ENCODE measurements at places on chromosomes 13 and 19.

DNA sequence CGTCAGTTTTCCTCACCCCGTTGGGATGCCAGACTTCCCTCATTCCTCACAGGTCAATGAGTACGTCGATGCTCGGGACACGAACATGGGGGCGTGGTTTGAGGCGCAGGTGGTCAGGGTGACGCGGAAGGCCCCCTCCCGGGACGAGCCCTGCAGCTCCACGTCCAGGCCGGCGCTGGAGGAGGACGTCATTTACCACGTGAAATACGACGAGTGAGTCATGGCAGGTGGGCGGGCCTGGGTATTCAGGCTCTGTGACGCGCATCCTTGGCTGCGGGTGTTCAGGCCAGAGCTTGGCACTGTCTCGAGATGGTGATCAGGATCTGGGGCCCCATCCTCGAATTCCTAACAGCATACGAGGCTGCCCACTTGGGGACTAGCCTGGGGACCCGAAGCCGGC, 21.4 kb downstream of the UHRF1 start:
- DNase-seq, result no peak

GRCh38 chr13:37870895-37871550, 1.5 kb upstream of the TRPC4 start:
- no peak for DNase-seq

- no peak for DNase-seq
These were observed 111.2 kb downstream of the ENOX1 start for GRCh38 chr13:43675577-43675976.

DNA sequence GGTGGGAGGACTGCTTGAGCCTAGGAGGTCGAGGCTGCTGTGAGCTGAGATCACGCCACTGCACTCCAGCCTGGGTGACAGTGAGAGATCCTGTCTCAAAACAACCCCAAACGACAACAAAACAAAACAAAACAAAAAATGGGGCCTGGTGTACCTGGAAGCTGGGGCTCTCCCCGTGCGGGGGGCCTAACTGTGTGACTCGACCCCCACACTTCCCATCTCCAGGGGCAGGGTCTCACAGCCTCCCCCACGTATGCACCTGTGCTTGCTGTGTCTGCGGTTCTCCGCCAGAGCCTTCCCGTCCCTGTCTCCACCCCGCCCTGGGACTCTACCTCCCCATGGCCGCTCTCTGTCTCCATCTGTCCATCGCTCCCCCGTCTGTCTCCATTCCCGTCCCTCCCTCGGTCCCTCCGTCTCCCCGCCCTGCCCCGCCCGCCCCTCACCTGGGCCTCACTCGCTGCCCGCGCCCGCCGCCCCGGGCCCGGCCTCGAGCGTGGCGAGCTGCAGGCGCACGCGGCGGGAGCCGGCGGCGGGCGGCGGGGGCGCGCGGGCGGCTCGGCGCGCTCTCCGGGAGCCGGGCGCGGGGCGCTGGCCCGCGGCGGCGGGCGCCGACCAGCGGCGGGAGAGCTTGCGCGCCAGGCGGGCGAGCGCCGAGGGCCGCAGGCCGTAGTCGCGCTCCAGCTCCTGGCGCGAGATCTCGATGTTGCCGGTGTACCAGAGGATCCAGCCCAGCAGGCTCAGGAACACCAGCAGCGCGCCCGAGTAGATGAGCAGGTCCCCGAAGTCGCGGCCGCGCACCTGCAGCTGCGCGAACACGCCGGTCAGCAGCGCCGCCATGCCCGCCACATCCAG, 587 bp downstream of the TMEM238 start:
- no peak for DNase-seq

DNA sequence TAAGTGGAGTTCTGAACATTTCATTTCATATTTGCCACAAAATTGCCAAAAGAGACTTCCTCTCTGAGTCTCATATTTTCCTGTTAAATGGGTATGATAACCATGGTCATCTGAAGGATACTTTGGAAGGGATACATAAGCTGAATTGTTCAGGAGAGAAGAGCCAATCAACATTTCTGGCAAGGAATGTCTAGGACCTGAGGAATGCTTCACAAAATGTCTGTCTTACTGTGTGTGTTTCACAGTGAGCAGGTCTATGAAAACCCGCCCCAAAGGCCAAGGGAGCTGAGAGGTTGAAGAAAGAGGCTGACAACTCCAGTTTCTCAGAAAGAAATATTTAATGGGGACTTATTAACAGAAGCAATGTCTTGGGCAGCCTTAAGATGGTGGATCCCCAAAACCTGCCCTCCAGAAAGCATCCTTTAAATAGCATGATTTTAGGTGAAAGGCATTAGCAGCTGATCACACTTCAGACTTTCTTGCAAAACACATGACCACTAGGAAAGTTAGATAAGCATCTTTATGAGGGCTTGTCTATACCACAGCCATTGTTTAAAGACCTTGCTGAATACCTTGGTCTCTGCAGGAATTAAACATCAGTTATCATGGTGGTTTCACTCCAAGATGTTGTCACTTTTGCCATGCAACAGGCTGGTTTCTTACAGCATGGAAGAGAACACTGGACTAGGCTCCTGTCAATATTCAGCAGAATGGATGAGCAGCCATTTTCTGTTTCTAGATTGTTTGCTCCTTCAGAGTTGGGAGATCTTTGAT, 78.9 kb downstream of the TNFSF11 start:
- DNase-seq, result no peak

DNA sequence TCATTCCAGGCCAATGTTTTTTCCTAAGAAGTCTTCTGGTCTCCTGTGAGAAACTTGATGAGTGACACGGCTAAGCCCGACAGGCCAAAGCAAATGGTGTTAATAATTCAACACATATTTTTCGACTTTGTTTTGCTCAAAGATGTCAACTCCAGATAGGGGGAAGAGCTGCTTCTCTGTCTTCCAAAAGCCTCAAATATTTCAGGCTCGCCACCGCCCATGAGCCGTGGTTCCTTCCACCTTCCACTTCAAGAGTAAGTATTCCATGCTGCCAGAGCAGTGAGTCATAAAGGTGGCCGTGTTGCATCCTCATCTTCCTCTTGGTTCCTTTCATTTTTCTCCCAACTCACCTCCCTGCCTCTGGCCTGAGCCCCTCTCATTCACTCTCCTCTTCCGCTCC, 272.6 kb downstream of the EFNB2 start:
- no peak for DNase-seq

DNA sequence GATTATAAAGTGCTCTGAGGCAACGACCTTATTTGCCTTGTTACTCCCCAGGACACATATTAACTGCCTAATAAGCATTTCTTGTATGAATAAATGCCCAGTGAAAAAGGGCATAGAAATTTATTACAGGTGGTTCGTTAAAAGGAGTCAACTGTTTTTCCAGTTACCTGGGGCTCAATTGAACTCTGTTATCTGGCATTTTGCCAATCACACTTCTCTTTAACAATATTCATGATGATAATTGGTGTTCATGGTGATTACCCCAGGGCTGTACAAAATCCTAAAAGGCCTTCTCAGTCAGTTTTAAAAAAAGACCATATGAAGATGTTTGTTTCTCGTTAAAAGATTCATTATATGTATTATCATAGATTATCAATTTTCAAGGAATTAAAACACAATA, 57.1 kb downstream of the KL start:
- DNase-seq, result no peak

DNA sequence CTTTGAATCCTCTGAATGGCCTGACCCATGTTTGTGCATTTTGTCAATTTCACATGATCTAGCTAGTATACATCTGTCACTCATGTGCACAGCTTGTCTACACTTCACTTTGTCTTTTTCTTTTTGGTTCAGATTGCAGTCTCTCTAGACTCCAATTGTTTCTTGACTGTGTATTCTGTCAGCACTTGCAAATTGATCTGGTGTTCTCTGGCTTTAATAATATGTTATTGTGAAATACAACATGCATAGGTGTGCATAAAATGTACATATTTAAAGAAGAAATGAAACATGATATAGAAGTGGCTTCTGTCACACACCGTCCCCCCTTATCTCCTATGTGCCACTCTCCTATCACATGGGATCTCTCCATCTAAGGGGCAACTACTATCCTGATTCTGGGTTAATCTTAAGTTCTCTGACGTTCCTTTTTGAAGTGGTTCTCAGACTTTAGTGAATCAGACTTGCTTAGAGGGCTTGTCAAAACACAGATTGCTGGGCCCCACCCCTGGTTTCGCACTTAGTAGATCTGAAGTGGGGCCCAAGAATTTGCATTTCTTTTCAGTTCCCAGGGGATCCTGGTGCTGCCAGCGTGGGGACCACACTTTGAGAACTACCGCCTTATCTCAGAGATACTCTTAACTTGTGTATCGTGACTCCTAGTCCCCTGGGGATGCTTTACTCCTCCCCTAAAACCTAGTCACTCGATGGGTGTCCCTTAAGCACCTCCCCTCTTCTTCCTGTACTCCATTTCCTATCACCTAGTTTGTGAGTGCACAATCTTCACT, 5.8 kb downstream of the KRTDAP start:
- no peak for DNase-seq

DNA sequence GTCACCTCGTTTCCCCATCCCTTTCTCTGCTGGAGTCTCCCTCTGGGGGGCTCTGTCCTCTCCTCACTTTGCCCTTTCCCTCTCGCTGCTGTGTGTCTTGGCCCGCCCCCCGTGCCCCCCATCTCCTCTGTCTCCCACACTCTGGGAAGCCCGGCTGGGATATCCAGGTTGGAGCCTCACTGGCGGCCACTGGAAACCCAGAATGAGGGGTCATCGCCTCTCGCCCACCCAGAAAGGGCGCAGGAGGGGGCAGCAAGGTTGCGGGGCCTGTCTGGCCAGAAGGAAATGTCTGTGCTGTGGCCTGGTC, 15.6 kb downstream of the CCDC97 start:
- no peak for DNase-seq

DNA sequence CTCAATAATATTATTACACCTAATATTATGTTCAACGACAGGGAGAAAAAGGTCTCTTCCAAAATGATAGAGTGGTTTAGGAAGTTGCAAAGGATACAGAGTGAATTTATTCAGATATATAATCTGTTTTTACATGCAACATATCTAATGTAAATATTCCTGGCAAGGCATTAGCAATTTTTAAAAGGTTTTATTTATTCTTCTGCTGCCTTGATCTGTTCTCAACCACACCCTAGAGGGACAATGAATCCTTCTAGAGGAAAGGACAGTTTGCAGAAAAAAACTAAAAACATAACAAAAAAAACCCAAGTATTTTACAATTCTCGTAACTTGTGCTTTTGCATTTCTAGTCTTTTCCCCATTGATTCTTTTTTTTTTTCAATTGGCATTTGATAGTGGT, 459.6 kb downstream of the KLF12 start:
- DNase-seq, result no peak

- no peak for DNase-seq
These were observed 417.3 kb downstream of the DIAPH3 start for GRCh38 chr13:59746291-59746962.

DNA sequence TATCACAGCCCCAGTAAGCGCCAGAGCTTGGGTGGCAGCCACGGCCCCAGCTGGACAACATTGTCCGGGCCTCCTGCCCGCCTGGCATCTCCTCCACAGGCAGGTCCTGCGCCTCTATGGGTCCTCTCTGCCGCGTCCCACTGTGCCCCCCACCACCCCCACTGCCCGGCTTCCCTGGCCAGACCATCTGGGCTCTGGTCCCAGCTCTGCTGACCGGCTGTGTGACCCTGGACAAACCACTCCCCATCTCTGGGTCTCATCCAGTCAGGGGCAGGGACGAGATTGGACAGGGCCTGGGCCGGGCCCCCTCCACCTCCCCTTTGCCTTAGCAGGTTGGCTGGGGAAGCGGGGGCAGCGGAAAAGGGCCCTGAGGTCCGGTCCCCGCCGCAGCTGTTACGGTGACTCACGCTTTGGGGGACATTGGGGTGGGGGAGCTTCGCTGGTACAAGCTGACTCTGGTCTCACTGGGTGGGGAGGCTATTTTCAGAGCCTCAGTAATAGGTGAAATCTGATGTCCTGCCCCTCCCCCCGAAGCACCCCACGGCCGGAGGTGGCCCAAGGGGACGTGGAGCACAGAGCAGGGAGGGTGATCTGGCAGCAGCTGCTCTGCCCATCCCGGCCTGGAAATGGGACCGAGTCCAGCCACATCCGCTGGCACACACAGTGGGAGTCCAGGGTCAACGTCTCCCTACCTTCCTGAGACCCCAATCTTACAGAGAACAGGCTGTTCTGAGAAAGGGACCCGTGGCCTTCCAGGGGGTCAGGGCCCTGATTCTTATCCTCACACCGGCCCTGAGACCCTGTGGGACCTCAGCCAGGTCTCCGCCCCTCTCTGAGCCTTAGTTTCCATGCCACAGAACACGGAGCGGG, 9.1 kb downstream of the NFIC start:
- no peak for DNase-seq

DNA sequence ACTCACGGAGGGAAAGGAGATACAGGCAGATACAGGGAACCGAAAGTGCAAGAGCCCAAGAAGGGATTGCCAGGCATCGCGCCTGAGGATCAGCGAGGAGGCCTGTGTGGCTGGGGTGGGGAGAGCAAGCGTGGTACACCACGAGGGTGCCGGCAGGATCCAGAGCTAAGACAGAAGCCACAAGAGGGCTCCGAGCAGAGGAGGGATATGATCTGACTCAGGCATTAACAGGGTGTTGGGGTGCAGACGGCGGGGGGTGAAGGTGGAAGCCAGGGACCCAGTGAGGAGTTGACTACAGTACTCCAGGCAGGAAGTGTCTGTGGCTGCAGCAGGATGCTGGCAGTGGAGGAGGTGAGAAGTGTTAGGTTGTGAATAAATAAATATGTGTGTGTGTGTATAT, 5.4 kb upstream of the PPP1R37 start:
- no peak for DNase-seq

GRCh38 chr19:58538257-58539168, 5.4 kb upstream of the TRIM28 start:
- no peak for DNase-seq

DNA sequence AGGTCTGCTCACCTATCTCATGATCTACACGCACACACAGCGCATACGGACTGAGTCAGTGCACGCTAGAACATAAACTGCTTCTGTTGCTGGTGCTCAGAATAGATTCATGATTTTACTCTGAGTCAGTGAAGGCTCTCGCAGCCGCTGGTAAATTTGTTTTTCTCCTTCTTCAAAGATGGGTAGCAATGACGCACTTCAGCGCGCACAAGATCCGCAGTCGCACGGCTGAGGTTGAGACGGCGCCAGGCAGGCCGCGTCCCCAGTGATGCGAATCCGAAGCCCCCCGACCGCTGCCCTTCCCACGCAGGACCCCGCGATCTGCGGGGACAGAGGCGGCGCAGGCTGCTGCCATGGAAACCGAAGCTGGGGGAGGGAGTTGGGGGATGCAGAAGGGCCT, 103.7 kb upstream of the USP29 start:
- no peak for DNase-seq

DNA sequence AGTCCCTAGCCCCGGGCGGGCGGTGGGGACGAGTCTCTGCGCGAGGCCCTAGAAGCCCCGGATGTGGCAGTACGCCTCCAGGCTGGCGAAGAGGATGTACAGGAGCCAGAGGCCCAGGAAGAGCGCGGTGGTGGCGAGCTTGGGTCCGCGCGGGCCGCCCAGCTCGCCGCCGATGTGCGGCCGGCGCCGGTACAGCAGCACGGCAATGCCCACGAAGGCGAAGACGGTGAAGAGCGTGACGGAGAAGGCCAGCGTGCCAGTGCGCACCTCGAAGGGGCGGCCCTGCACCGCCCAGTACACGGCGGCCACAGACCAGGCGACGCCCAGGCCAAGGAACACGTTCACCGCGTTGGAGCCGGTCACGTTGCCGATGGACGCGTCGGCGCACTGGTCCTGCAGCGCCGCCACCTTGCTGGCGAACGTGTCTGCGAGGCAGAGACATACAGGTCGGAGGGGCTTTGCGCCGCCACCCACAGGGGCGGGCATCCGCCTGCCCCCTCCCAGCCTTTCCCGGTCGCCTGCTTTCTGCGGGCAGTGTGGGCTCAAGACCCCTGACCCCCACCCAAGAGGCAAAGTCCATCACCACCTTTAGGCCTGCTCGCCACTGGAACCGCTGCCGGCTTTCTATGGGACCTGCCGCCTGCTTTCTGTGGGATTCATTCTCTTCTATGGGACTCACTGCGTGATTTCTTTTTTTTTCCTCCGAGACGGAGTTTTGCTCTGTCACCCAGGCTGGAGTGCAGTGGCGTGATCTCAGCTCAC, 10.9 kb upstream of the MEIS3 start:
- DNase-seq, result no peak

Measured in stimulated activated CD8-positive, alpha-beta memory T cell treated with anti-CD3 and anti-CD28 coated beads, Interleukin-7, amount 100 ng/mL, for 24 hours (primary cell).